ENCODE measurements at places on chromosomes 16 and 17.

- no peak for DNase-seq
These were observed 12.1 kb downstream of the PIMREG start for GRCh38 chr17:6456321-6456720.

DNA sequence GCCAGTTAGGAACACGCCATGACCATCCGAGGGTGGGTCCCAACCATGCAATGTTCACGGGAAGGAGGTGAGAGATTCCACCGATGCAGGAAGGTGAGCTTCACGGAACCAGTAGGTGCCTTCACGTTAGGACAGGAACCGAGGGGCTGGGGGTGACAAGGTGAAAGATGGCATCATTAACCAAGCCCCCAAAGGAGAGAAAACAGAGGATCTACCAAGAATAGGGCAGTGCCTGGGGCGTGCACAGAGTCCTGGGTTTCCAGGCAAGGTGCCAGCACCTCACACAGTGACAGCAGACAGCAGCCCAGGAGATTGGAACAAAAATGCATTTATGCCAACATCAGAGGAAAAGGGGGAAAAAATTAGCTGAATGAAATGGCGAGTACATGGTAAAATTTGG is 137.9 kb downstream of the GSG1L start:
- DNase-seq: no peak

GRCh38 chr17:2275722-2276121 is 27.9 kb downstream of the SMG6 start:
- no peak for DNase-seq

DNA sequence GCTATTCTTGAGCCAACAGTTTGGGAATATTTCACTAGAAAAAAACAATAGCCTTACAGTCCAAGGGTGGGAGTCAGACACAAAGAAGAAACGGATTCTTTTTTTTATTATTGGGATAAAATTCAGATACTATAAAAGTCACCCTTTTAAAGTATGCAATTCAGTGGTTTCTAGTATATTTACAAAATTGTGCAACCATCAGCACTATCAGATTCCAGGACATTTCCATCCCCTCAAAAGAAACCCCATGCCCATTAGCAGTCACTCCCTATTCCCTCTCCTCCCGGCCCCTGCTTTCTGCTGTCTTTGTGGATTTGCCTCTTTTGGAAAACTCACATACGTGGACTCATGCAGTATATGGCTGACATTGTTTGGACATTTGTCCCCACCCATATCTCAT is 134.4 kb downstream of the C16orf95 start:
- DNase-seq: no peak

GRCh38 chr17:2964831-2965230 is 98.6 kb downstream of the OR1D5 start:
- no peak for DNase-seq

DNA sequence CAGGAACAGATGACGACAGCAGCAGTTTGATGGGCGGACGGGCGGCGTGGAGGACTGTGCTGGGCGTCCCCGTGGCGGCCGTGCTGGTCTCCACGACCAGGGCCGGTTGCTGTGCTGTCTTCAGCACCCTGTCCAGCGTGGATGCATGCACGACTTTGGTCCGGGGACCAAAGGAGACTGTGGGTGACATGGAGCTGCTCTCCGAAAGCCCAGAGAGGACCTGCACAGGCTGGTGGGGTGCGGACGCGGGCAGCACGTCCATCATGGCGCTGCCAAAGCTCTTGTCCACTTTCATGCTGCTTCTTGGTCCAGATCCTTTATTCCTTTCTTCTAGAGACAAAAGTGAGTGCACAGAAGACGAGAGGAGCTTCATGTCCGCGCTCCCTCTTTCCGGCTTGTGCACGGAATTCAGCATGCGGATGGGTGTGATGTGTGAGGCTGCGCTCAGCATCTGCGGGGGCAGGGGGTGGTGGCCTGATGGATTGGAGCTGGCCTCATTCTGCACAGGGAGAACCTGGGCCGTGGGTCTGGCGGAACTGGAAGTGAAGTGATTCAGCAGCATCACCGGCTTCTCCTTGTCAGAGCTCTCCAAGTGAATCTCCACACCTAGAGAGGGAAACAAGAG is 20.3 kb downstream of the MAP1LC3B start:
- DNase-seq: no peak

GRCh38 chr16:29925105-29925756 is 795 bp downstream of the KCTD13 start:
- DNase-seq: no peak

DNA sequence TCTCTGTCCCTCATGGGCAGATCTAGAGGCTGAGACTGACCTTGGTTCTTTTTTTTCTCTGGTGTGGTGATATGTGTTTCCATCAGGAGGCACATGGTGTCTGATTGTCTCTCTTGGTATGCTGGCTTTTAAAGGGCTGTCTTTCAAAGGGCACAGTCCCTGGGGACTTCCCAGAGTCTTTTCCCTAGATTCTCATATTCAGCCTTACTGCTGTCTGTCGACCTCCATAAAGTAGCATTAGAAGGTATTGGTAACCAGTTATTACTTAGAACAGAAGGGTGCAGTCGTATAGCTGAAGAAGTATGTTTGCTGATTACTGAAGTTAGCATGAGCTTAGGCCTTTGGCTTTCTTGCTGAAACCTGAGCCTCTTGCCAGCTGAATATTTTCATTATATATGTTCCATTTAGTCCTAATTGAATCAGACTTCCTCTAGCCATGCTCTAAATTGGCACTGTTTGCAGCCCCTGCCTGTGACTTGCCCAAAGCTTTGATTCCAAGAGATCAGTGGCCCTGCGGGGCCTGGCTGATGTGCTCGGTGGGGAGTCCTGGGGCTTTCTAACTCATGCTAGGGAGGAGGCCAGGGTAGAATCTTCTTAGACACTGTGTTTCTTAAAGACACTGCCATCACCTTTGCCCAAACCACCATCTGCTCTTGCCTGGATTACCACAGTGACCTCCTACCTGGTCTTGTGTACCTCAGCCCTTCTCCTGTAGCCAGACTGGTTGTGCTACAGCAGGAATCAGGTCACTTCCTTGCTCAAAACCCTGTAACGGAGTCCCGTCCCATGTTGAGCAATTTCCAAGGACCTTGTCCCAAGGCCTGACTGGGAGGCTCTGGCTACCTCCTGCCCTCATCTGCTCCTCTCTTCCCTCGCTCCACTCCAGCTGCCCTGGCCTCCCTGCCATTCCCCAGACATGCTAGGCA is 71.5 kb downstream of the WWP2 start:
- DNase-seq: no peak

DNA sequence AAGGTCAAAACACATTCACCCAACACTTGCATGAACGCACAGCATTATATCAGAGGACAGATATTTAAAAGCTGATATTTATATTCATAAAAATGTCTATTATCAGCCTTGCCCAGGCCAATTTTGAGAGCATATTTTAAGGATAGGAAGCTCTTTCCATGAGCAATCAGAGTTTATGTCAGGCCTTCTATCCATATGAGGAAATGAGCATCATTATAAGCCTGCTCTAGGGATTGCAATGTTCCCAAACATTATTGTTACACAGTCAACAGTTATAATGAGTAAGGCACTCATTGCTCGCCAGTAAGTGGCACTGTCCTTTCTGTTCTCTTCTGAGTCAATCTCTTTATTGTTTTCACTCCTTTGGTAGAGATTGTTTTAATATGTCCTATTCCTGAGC is 37.7 kb upstream of the DYNLRB2 start:
- DNase-seq: no peak

- no peak for DNase-seq
These were observed 46.3 kb downstream of the SNX11 start for GRCh38 chr17:48153691-48154358.

DNA sequence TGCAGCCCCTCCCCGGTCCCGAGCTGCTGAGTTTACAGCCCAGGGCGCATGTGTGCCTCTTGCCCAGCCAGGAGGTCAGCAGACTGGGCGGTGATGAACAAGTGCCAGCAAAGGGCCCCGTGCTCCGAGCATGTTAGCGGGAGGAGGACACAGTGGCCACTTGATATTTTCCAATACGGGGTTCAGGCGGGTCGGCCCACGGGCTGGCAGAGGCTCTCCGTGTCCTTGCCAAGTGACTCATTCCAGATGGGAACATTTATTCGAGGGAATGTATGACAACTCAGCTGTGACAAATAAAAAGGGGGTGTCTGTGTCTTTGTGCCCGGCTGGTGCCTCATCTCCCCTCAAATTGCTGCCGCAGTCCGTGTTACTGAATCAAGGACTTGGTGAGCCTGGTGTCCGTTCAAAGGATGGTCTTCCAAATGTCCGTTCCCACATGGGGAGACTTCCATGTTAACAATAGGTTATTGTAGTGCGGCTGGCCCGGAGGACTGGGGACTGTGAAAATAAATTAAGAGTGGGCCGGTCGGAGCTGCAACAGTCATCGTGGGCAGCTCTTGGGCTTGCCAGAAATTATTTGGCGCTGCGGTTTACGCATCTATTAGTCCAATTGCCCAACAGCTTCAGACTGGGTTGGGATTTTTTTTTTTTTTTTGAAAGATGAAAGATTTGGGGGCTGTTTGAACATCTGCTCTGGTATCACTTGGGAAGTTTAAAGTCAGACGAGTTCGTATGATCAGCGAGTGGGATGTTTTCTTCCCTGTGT is 174.0 kb upstream of the CIBAR2 start:
- DNase-seq: no peak

DNA sequence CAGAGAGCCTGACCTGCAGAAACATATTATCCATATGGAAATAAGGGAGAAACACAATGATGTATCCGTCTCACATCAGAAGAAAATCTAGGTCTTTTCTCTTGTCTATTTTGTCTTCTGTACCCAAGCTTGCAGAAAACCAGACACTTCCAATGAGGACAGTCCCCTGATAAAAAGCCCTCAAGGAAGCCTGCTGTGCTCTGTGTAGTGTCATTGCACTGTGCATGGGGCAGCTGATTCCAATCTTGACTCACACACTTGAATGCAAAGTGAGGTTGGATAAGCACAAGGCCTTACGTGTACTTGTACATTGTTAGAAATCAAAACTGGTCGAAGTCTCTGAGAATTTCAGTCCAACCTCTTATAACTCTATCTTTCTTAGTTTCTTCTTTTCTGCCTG is 256.6 kb upstream of the MYOCD start:
- DNase-seq: no peak

DNA sequence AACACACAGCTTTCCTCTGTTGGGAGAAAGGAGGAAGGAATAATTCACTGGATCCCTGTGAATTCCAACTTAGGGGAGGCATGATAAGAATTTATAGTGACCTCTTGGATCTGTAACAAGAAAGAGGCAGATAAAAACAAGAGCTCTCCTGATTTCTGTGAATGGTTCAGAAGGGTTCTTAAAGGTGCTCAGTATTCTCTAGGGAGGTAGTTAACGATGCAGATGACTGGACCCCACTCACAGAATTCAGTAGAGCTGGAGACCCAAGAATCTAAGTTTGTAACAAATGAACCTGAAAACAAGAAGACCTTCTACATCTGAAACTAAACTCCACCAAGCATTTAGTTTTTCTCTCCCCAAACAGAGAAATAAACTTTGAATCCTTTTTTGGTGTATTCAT is 8.6 kb downstream of the ZNRF1 start:
- no peak for DNase-seq

DNA sequence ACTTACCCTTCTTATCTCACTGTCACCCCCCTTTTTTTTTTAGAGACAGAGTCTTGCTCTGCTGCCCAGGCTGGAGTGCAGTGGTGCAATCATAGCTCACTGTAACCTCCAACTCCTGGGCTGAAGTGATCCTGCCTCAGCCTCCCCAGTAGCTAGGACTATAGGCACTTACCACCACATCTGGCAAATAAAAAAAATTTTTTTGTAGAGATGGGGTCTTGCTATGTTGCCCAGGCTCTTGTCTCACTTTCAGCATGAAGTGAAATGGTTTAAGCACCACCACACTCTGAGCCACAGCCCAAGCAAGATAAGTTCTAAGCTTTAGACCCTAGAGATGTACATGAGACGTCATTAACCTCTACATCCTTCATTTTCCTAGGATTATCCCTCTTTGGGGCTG is 34.5 kb upstream of the EFCAB13 start:
- DNase-seq: no peak

DNA sequence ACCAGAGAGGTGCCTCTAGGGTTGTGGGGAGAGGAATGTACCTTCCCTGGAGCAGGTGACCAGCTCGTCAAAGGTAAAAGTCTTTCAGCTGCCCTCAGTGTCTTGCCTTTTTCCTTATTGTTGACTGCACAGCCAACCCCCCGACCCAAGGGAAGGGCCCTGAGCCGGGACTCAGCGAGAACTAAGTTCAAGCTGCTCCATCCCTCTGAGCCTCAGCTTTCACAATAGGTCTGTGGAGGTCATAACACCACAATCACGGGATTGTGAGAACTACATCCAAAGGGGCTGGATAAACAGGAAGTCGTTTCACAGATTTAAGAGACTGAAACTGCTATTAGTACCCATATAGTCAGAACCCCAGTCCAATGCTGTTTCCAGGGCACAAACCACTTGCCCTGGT is 2.6 kb upstream of the KRT36 start:
- DNase-seq: no peak

DNA sequence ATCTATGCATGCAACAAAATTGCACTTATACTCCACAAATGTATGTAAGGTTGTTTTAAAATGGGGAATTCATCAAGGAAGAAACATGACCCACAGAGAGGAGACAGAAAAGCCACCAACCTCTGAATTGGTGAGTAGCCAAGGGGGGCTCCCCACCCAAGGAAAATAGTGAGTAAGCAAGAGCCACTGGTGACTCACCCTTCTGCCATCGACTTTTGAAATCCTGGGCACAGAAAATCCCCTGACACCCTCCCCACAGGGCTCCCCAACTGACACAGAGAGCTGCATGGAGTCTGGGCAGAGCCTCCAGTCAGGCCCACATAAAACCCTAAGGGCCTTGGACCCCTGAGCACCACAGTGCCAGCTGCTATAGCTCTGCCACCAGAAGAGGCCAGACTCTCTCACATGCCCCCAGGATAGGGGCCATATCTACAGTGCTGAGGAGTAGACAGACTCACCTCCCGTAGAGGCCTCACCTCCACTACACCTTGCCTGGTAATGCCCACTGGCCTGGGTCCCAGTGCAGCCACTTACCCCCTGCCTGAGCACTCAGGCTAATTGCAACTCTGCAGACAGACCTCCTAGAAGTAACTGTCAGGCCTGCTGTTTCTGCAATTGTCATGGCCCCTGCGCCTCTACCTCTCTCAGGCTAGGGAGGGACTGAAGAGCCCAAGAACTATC is 244.7 kb upstream of the WSB1 start:
- DNase-seq: no peak

GRCh38 chr17:48492401-48493298 is 38.2 kb downstream of the HOXB1 start:
- peak; percentile 60 for DNase-seq
